ENCODE measurements at places on chromosomes 16 and 17.

DNA sequence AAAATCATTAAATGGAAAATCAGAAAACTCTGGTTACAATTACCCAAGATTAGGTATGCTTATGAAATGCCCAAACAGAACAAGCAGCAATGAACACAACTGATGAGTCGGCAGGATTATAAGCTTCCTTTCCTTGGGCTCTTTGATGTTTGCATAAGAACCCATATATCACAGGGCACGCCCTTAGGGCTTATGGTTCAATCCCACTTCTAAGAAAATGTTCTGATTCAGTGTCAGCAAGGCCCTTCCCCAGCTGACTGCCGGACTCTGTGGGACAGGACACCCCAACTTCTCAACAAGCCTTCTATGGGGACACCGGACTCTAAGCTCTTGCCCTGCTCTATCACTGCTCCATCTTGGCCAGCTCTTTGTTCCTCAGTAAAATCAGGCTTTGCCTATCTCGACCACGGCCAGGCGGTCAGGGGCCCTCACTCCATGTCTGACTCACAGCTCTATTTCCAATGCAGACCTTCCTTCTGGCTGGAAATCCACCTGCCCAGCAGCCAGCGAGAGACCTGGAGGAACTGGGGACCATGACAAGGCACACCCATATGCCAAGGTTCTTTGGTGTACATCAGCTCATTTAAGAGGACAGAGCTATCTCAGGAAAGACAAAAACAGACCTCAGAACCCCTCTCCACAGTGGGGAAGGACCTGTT lies 26.8 kb downstream of the LITAFD start:
- no peak for DNase-seq

GRCh38 chr17:49976163-49976827 lies 7.3 kb downstream of the DLX4 start:
- no peak for DNase-seq

- DNase-seq, result peak; percentile 86
Observed at GRCh38 chr17:6574687-6575595, 18.6 kb upstream of the PITPNM3 start.

DNA sequence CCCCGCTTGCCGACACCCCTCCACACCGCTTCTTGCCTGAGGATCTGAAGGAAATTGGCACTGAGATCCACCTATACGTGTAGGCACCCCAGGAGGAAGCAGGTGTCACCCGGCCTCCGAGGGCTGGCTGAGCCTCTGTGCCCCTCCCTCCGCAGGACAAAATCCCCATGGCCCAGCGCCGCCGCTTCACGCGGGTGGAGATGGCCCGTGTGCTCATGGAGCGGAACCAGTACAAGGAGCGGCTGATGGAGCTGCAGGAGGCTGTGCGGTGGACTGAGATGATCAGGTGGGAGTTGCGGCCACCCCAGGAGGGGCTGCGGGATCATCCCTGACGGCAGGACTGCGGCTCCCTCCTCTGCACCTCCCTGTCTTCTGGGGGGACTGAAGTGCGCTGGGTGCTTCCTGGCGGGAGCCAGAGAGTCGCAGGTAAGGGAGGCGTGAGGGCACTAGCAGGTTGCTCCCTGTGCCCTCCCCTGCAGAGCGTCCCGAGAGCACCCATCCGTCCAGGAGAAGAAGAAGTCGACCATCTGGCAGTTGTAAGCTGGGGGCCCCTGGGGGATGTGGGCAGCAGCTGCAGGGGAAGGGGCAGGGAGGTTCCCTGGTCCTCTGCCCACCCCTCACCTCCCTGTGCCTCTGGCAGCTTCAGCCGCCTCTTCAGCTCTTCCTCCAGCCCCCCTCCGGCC lies 9.0 kb downstream of the NME3 start:
- DNase-seq, result no peak
